ENCODE measurements at places on chromosomes 6 and 20.

- no peak for DNase-seq
Observed at GRCh38 chr6:87110636-87111035, 15.7 kb upstream of the CGA start.

- no peak for DNase-seq
Observed at GRCh38 chr20:51338692-51339440, 203.7 kb downstream of the NFATC2 start.

DNA sequence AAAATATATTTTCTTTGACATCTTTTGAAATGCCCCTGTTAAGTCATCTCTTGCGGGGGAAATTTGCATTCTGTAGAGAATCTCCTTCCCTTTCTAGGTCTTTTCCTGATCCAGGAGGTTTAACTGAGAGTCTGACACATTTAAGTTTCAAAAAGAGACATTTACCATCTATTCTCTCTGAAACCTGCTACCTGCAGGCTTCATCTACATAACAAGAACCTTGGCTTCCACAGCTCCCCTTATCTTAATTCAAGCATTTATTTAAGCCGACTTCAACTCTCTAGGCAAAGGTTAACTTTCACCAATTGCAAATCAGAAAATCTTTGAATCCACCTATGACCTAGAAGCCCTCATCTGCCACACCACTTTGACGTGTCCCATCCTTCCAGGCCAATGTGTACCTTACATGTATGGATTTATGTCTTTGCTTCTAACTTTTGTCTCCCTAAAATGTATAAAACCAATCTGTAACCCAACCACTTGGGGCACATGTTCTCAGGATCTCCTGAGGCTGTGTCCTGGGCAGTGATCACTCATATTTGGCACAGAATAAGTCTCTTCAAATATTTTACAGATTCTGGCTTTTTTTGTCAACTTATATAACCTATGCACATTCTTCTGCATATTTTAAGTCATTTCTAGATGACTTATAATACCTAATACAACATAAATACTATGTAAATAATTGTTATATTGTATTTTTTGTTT, 666.7 kb downstream of the UTRN start:
- no peak for DNase-seq

- DNase-seq: no peak
Observed at GRCh38 chr6:92362404-92362803, 1057.0 kb downstream of the EPHA7 start.

DNA sequence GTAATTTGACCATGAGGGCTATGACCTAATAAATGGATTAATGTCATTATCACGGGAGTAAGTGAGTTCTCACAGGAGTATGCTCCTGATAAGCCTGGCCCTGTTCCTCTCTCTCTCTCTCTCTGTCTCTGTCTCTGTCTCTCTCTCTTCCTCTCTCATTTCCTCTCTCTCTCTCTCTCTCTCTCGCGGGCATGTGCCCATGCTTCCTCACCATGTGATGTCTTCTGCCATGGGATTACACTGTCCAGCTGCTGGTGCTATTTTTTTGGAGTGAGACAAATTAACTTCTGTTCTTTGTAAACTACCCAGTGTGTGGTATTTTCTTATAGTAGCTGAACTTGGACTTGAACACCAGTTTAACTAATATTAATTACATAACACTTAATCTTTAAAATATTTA, 374.3 kb upstream of the GJE1 start:
- DNase-seq: no peak

- no peak for DNase-seq
Observed at GRCh38 chr20:37971561-37972127, 61.6 kb downstream of the TTI1 start.

- no peak for DNase-seq
Observed at GRCh38 chr20:38728191-38728781, 4.0 kb downstream of the SLC32A1 start.

DNA sequence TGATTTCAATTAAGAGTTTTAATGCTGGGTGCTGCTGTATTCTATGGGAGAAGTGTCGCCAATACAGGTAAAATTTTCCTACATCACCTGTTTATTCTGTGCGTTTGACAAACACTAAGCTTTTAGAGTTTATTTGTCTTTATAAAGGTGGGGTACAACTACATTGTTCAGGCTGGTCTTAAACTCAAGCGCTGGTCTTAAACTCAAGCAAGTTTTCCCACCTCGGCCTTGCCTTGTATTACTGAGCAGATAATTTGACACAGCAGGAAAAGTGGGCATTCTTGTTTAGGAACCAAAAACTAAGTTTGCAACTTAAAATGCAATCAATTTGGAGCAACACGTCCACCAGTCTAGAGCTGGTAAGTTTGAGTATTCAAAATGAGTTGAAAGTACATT, 112.9 kb upstream of the BTN3A2 start:
- no peak for DNase-seq

DNA sequence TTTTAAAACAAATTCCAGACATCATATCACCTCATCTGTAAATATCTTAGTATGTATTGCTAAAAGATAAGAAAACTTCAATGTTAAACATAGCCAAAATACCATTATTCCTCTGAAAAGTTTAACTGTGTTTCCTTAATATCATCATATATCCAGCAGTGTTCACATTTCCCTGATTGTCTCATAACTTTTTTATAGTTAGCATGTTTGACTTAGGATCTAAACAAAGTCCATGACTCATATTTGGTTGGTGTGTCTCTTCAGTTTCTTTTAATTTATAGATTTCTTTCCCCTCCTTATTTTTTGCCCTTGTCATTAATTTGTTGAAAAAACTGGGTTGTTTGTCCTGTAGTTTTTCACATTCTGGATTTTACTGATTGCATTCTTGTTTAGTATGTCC, 163.0 kb downstream of the RPS12 start:
- DNase-seq: no peak

GRCh38 chr20:63284544-63284949, 8.4 kb upstream of the COL20A1 start:
- DNase-seq: no peak

- no peak for DNase-seq
Observed at GRCh38 chr20:34055290-34055689, 56.8 kb downstream of the EIF2S2 start.

GRCh38 chr6:24936641-24937317, 1.0 kb upstream of the RIPOR2 start:
- peak; percentile 34 for DNase-seq

GRCh38 chr20:24588725-24589340, 119.4 kb downstream of the SYNDIG1 start:
- no peak for DNase-seq

GRCh38 chr6:39282774-39283173, 31.4 kb downstream of the KCNK17 start:
- no peak for DNase-seq

DNA sequence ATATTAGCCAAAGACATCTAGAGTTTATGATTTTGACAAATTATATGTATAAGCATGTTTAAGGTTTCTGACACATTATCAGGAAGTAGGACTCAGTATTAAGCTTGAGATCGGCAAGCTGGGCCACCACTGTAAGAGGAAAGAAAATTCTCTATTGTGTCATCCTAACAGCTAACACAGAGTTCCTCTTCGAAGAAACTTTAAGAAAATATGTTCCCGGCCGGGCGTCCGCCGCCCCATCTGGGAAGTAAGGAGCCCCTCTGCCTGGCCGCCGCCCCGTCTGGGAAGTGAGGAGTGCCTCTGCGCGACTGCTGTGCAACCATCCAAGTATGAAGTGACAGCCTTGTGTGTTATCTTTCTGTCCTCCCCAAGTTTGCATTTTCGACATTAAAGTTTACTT, 23.0 kb downstream of the USP49 start:
- DNase-seq: no peak

DNA sequence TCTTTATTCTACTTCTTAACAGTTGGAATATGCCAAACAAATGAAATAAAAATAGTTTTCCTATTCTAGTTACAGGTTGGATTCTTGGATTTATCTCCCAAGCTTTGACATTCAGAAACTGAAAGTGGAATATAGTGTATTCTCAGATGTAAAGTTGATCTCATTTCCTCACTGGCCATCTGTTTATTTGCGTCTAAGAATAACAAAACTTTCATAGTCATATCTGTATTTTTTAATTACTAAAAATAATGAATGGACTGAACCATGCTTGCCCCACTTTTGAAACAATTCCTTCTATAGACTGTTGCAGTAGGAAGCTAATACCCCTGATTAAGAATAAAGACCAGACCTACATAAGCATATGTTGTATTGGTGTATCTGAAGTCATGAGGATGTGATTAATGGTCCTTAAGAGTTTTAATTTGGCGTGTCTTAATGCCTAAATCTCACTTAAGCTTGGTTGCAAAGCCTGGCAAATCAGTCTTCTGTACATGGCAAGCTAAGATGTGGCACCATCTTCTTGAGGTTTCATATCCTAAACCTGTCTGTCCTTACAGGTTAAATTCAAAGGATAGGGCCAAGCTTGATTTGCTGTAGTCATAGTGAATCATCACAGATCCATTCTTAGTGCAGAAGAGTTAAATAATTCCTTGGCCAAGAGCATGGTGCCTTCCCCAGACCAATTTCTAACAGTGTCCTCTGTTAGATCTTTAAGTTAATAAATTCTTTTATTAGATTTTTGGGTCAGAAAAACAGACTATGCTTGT, 58.9 kb downstream of the FOXO3 start:
- DNase-seq: peak; percentile 55

Data from mammary epithelial cell (primary cell).